Suprapubic skin (tissue), 4 donors: ENCODE measurements at places on chromosomes 6 and 20. TPM values are rescaled to one million over a fixed set of nuclear protein-coding genes. Genes with fewer than 3 reads are reported as not detected.

The PPP1R3G gene
- total RNA-seq, result 0.79 TPM

DNA sequence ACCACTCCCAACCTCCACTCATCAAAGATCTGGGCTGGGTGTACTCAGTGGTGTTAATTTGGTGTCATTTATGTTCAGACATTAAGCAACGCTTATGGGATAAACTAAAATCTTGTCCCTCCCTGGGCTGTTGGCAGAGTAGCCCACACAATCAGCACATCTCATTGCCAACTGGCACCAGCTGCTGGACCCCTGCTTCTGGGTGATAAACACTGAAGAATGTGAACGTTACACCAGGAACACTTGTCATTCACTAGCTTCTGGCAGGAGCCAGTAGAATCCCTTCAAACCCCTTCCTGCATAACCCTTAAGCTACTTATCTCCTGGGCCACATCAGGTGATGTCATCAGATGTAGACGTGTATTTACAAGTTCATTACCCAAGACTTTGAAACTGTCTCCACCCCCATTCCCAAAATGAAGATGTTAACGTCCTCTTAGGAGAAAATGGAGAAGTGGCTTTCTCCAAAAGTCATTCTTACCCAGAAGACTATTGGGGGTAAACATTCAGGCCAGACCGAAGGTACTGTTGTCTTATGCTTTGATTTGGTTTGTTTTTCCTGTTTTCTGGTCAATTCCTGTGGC lies 107.8 kb upstream of the CD93 start:
- H3K27me3 ChIP-seq, result no peaks in the 10 kb centered on the region
- no peak overlapping the region for H3K4me3 ChIP-seq
- H3K36me3 ChIP-seq, result no peaks in the 10 kb centered on the region

DNA sequence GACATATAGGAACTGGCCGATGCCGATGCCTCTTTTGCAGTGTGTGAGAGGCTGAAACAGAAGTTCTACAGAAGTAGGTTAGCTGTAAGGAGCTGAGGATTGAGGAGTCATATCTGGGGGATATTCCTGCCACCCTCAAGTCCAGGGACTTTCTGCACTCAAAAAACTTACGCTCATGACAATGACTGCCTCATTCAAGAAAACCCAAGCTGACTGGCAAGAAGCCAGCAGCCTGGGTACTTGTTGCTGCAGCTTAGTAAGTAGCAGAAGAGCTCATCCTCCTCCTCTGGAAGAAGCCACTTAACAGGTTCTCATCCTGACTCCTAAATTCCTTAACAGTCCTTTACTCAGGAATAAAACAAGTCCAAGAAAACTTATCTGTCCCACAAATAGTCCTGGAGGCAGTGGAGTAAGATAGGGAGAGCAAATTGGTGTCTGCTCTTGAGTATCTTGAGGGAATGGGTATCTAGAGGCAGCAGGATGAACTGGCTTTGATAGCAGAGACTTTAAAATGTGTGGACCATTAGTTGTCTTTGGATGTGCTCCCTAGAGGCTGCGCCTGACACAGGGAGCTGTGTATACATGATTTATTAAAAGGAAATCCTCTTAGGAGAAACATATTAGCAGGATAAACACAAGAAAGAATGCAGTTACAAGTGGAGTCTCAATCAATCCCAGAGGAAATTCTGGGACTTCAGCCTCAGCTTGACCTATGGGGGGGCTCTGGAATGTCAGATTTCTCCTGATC lies 7.4 kb downstream of the CALHM5 start:
- no peak for DNase-seq
- H3K27me3 ChIP-seq, result no peaks in the 10 kb centered on the region

GRCh38 chr6:109493865-109494264 lies 10.8 kb upstream of the ZBTB24 start:
- DNase-seq, result no peak
- no peak overlapping the region for H3K4me3 ChIP-seq
- H3K27me3 ChIP-seq, result no peaks in the 10 kb centered on the region
- H3K27ac ChIP-seq, result no peak overlapping the region
- H3K4me1 ChIP-seq, result peaks cover 10% of the 10 kb centered on the region

GRCh38 chr20:45311589-45312211 lies 3.6 kb upstream of the MATN4 start:
- H3K4me1 ChIP-seq, result peaks cover 24% of the 10 kb centered on the region
- no peaks in the 10 kb centered on the region for H3K36me3 ChIP-seq
- no peak for DNase-seq

- H3K4me3 ChIP-seq, result no peak overlapping the region
- no peak overlapping the region for H3K27ac ChIP-seq
- H3K4me1 ChIP-seq, result peaks cover 21% of the 10 kb centered on the region
Observed at GRCh38 chr6:13563009-13563408, 11.4 kb upstream of the SIRT5 start.
